ENCODE measurements at places on chromosomes 5 and 9.

DNA sequence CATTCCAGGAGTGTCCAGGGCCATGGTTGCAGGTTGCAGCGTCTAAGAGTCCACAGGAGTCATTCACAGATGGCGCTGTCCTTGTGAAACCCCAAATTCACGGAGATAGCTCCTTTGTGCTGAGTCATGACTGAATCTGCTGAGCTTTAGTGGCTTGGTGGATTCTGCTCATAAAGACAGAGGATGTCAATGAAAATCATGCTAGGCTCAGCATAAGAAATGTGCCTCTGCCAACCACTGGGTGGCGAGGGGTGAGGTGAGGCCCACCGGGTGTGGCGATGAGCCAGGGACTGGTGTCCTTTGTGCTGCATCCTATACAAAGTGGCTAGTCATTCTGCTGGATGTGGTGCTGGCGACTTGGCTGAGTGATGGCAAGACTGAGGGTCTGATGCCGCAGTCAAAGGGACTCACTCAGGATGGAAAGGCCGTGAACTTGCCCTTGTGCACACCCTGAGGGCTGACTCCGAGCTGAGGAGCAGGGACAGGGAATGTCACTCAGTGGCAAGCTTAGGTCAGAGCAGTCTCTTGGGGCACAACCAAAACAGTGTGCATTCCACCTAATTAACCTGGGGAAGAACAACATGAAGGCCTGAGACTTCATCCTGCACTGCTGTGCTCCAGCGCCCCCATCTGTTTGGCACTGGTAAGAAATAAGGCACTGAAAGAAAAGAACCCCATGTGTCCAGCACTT is 71.5 kb downstream of the DAP start:
- DNase-seq, result no peak

- DNase-seq, result no peak
These were observed 1146.2 kb downstream of the CDH9 start for GRCh38 chr5:25892211-25892610.

DNA sequence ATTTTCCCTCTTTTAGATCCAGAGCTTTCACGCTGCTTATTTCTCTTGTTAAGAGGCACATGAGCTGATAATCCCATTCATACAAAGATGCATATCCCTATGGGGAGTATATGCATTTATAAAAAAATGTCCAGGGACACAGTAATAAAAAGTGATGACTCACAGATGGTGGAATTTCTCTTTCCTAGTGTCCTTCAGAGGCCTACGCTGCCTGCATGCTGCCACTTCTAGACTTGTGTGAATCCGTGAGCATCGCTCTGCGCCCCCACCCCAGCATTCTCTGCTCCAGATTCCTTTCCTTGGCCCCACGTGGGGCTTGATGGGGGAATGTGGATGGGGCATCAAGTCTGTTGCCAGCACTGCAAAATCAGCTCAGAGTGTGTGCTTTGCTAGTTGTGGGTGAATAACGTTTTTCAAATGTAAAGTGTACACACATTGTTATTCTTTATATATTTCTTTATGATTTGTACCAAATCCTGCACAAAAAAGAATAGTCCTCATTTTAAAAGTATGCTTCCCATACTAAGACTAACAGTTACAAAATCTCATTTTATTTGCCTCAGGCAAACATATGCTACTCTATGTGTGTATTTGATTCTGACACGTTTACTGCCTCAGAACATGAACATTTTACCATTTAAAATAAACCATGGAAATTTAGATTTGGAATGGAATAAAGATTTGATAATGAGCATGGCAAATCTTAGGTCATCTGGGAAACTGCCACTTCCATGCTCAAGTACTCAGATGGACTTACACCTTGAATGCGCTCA is 22.4 kb upstream of the RASGRF2 start:
- no peak for DNase-seq

DNA sequence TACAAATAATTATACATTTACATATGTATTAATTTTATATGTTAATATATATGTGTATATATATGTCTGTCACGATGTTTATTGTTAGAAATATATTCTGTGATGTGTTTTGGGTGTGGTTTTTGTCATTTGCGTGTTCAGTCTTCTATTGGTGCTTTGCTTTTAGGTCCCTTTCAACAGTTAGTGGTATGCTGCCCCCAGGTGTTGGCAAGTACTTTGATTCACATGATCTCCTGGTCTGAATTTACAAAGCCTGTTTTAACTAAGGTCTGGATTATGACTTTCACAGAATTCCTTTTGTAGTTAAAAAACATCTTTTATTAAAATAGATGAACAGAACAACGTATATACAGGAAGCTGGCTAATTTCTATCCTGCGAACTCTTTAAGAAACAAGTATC is 271.5 kb downstream of the CCDC171 start:
- DNase-seq, result no peak

DNA sequence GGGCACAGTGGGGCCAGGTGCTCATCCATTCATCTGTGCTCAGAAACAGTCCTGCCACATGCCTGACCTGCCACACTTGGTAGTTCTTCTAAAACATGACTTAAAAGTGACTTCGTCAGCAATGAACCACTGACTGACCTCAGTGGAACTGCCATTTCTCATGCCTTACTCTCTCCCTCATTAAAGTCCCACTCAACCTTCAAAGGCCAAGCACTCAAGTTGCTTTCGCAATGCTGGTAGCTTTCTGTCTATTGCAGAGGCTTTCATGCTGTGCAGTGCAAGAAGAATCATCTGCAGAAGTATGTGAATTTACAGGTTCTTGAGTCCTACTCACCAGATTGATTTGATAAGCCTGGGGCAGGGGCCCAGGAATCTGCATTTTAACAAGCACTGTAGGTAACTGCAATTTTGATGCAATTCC is 23.9 kb downstream of the B4GALT1 start:
- no peak for DNase-seq

GRCh38 chr5:168885324-168886120 is 306.4 kb upstream of the PANK3 start:
- DNase-seq, result no peak

GRCh38 chr5:31442058-31442745 is 89.7 kb downstream of the DROSHA start:
- DNase-seq, result no peak

DNA sequence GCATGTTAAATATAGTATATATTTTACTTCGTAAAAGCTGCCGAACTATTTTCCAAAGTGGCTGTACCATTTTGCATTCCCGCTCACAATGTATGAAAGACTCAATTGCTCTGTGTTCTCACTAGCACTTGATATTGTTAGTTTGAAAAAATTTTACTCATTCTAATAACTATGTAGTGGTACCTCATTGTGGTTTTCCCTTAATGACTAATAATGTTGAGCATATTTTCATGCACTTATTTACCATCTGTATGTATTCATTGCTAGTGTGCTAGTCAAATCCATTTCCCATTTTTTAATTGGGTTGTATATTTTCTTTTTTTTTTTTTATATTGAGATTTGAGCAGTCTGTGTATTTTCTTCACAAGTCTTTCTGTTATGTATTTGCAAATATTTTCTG is 58.4 kb downstream of the RANBP17 start:
- no peak for DNase-seq

- DNase-seq, result no peak
These were observed 17.2 kb downstream of the FBXW11 start for GRCh38 chr5:171989276-171989675.

GRCh38 chr9:93187574-93187973 is 3.6 kb downstream of the WNK2 start:
- no peak for DNase-seq

DNA sequence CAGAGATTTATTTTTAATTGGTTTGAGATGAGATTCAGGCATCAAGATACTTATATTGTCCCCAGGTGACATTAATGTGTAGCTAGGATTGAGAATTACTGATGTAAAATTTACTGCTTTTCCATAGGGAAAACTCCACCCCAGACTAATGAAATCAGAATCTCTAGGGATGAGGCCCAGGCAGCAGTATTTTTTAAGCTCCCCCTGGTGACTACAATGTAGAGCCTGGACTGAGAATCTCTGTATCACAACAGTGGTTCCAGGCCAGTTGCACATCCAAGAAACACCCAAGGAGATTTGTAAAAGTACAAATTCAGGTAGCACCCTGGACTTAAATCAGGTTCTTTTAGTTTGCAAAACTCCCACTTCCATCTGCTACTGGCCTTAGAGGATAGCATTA is 185.7 kb downstream of the MARCHF11 start:
- DNase-seq, result no peak

DNA sequence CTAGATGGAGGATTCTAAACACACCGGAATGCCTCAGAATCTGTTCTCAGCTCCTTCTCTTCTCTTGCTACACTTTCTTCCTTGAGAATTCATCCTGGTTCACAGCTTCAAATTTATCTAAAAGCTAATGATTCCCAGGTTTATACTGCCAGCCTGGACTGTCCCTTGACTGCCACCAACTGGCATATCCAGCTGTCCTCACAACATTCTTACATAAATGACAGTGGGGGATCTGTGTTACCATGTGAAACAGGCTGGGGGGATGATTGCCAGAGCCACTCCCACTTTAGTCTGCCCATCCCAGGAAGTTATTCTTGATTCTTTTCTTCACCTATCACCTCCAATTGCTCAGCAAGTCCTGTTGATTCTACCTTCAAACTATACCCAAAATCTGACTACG is 27.2 kb upstream of the ZFR start:
- no peak for DNase-seq

DNA sequence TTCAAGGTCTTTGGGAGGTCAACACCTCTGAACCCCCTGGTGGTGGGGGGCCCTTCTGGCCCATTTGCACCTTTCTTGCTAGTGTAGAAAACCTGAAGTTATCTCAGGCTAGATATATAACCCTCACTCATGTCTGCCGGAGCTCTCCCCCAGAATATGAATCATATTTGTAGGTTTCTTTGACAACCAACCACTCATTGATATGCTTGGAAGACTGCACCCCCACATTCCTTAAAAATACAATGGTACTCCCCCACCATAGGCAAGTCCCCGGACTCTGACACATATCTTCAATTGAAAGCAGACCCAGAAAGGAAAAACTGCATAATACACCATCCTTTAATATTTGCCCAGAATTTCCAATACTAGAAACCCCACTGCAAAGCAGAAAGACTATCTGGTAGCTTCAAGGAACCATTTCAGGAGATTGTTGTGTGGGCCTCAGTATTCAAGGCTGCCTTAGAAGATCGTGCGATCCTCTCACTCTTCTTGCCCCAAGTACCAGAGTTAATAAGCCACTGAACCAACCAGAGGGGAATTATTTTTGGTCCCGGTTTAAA is 978 bp upstream of the UBE2B start:
- DNase-seq, result no peak

- DNase-seq, result no peak
These were observed 10.5 kb downstream of the LURAP1L start for GRCh38 chr9:12785260-12785770.

DNA sequence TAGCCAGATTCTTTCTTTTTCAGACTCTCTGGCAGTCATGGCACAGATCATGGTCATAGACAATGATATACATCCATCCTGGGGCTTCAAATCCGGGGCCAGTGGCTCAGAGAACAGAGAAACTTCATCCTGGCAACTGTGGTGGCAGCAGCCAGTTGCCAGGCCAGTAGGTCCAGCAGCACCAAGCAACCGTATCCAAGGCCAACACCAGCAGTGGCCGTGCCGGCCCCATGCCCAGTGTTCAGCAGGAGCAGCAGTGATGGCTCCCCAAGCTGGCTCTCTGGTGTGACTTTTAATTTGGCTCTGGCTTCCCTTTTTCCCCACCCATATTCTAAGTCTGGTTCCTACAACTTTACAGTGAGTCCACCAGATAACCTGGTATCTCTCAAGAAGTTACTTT is 300.5 kb downstream of the DEPDC1B start:
- DNase-seq, result no peak

DNA sequence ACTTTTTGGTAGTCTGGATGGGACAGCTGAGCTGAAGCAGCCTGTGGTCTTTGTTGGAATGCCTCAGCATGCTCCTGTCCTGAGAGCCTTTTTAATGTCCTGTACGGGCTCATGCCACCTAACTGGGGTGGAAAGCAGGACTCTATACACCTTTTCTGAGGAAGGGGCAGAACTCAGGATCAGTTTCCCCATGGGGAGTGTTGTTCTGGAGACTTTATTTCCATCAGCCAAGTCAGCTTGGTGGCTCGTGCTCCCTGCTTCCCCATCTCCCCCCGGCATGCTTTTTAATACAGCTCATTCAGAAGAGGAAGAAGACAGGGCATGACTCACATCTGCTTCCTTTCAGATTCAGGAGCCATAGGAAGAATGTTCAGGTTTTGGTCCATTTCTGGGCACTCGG is 5.1 kb upstream of the SEPTIN8 start:
- no peak for DNase-seq

DNA sequence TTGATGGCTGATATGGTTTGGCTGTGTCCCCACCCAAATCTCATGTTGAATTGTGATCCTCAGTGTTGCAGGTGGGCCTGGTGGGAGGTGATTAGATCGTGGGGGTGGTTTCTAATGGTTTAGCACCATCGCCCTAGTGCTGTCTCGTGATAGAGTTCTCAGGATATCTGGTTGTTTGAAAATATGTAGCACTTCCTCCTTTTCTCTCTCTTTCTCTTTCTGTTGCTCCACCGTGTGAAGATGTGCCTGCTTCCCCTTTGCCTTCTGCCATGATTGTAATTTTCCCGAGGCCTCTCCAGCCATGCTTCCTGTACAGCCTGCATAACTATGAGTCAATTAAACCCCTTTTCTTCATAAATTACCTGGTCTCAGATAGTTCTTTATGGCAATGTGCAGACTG is 111.6 kb downstream of the SREK1 start:
- no peak for DNase-seq

DNA sequence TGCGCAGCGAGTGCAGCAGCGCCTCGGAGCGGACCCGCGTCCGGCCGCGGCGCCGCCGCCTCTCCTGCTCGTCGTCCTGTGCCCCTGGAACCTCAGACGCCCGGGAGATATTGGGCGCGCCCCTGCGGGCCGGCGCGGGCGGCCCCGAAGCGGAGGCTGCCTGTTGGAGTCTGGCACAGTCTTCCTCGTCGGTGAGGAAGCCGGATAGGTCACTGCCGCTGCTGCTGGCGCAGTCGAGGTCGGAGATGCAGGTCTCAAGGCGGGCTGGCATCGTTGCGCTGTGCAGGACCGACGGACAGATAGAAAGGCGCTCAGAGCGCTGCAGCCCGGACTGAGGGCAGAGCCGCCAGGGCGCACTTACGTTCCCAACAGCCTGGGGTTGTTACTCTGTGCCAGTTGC is 344 bp downstream of the NEUROG1 start:
- no peak for DNase-seq

DNA sequence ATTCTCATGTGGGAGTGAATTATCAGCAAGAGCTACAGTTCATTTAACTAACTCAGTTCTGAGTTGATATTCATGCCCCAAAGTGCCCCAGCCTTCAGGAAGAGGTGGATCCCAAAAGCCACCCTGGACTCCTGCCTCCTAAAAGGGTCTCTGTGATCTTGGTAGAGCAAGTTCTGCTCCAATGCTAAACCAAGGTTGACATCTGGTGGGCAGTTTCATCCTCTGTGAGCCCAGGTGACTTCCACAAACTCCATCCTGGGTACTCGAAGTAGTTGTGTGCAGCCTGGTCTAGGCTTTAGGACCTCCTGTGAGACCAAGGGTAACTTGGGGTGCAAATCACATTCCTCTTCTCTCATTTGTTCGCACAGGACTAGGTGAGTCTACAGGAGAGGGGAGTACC is 816.8 kb downstream of the MTRR start:
- no peak for DNase-seq

- DNase-seq, result no peak
These were observed 4.1 kb upstream of the PRDM12 start for GRCh38 chr9:130660326-130660682.
